ENCODE measurements at places on chromosomes 13 and 19.

- DNase-seq, result no peak
These were observed 88.6 kb downstream of the DCT start for GRCh38 chr13:94390881-94391280.

DNA sequence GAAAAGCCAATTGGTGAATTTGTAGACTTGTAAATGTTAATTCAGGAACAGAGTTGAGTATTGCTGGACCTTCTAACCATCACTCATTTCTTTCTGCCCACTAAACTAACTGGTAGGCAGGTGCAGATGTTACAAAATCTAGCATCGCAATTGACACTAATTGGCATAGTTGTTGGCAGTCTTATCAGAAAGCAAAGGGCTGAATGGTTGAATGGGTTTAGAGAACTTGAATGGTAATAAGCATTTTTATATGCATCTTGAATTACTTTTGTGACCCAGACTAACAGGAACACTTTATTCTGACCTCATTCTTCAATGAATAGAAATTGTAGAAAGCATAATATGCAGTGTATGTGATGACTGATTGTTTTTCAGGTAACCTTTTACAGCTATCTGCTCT lies 189.1 kb downstream of the GGACT start:
- DNase-seq, result no peak

DNA sequence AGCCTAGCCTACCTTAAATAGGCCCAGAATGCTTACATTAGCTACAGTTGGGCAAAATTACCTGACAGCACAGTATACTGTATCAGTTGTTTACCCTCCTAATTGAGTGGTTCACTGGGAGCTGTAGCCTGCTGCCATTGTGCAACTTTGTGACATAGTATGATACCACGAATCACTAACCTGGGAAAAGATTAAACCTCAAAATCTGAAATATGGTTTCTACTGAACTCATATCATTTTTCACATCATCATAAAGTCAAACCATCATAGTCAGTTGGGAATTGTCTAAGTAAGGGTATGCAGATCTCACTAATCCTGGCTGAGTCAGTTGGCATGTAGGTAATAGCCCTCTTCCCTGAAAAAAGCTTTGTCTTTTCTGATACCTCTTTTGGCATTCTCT lies 9.2 kb downstream of the PAN3 start:
- DNase-seq, result no peak

DNA sequence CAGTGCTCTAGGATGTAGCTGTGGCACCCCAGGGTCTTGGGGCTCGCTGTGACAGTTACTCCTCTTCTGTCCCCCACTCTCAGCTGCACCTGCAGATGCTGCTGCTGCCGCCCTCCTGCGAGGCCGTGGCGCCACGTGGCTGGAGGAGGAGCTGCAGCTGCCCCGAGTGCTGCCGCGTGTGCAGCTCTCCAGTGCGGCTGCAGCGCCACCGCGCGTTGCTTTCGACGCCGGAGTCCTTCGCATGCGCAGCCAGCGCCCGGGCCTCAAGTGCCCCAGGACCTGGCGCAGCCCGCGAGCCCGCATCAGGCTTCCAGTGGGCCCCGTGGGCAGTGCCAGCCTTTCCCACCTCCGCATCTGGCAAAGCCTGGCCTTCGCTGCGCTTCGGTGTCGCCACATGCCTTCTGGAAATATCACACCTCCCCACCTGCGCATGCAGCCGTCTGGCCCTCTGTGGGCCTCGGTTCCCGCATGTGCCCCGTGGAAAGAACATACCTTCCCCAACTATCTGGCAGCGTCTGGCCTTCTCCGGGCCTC lies 692 bp upstream of the ZNF580 start:
- DNase-seq, result peak; percentile 75

DNA sequence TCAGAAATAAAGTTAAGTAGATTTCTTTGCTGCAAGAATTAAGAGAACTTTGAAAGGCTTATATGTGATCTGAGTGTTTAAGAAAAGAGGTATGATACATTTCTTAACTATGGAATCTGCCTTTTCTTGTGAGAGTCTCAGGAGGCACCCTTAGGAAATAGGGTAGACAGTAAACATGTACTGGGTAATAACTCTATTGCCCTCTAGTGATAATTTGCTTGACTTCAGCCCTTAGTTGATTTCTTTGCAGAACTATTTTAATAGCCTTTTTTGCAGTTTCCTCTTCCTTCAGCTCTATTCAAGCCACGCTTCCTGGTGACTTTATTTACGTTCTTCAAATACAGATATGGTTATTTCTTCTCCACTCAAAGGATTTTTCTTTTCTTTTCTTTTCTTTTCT lies 37.0 kb upstream of the CCNA1 start:
- no peak for DNase-seq

- DNase-seq, result peak; percentile 97
These were observed 14.5 kb downstream of the KLK4 start for GRCh38 chr19:50896591-50897190.

DNA sequence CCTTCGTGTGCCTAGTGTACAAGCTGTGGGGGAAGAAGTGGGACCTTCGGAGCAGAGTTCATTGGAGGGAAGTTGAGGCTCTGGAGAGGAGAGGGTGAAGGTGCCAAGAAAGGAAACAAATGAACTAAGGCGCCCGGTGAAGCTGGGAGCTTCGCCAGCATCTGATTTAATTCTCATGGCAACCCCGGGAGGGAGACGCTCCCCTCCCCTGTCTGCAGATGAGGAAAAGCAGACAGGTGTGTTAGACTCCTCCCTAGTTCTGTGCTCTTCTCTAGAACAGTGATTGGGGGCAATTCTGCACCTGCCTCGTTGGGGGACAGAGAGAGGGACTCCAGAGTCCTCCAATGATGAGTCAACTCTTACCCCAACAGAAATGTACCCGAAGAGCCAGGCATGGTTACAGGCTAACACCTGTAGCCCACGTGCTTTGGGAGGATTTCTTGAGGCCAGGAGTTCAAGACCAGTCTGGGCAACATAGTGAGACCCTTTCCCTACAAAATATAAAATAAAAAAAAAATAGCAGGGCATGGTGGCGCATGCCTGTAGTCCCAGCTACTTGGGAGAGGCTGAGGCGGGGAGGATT lies 4.2 kb downstream of the SSC5D start:
- no peak for DNase-seq

DNA sequence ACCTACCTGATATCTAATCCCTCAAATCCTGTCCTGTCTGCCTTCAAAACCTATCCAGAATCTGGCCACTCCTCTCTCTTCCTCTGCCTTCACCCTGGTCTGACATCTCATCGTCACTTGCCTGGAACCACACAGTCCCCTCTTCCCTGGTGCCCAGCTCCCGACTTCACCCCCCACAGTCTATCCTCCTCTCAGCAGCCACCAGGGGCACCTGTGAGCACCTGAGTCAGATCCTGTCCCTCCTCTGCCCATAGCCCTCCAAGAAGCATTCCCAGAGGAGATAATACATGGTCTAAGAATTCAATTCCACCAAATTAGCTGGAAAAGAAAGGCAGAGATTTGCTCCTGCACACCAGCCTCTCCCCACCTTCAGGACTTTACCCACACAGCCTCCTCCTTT lies 48.9 kb downstream of the ZNRF4 start:
- no peak for DNase-seq

DNA sequence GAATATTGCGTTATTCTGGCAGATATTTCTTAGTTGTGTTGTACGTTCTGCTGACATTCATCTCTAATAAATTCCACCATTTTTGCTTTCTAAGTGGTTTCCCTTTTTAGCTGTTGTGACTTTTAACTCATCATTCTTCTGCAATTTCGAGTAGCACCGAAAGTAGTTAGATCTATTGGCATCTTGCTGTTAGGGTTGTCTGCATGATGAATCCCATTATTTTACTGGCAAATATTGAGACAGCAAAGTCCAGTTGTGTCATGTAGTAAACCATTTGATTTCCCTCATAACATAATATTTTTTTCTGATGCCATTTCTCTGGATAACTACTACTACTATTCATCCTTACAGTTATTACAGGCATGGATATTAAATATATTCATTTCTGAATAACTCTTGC lies 143.9 kb downstream of the SLITRK1 start:
- no peak for DNase-seq

DNA sequence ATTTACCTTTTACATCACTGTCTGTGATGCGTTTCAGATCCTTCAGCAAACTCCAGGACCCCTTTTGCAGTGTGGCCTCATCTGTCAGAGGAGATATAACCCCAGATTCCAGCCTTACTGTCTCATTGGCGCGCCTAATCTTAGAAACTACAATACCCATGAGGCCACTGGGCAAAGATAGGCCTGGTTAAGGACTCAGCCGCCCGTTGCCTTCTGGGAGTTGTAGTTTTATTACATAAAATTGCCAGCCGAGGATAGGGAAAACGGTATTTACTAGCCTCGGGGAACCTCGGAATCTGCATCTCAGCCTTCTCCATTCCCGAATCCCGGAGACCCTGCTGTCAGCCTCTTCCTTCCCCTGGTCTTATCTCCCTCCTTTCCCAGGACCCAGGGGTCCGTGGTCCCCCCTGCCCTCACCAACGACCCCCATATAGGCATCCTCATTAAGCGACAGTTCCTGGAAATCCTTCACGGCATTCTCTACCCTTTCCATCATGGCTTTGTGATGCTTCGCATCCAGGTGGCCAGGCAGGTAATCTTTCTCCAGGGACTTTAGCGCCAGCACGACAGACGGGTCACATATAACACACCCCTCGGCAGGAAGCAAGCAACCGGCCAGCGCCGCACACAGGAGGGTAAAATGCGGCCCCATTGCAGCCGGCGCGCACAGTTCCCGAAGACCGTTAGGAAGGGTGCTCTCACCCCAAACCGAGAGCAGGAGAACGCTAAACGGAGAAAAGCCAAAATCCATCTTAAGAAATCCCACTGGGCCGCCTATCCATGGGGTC lies 1.3 kb downstream of the IZUMO1 start:
- DNase-seq, result peak; percentile 56

DNA sequence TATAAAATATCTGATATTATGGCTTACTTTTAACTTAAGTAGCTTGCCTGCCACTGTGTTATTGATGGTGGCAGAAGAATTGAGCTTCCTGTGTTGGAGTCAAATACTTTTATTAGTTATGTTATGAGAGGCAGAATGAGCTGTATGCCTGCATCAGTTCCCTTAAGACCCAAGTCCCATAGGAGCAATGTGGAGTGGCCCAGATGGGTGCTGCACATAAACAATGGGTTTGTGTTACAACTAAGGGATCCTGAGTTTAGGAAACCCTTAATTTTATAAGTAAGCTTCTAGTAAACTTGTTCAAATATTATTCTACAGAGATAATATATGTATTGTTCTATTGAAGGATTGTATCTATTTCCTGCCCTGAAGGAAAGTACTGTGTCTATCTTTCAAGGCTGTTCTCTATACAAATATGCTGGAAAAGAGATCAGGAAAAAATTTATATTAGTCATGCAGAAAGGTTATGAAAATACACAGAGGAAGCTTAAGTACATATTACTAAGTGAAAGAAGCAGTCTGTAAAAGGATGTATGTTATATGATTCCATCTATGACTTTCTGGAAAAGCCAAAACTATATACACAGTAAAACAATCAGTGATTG lies 2018.0 kb upstream of the PCDH20 start:
- no peak for DNase-seq

DNA sequence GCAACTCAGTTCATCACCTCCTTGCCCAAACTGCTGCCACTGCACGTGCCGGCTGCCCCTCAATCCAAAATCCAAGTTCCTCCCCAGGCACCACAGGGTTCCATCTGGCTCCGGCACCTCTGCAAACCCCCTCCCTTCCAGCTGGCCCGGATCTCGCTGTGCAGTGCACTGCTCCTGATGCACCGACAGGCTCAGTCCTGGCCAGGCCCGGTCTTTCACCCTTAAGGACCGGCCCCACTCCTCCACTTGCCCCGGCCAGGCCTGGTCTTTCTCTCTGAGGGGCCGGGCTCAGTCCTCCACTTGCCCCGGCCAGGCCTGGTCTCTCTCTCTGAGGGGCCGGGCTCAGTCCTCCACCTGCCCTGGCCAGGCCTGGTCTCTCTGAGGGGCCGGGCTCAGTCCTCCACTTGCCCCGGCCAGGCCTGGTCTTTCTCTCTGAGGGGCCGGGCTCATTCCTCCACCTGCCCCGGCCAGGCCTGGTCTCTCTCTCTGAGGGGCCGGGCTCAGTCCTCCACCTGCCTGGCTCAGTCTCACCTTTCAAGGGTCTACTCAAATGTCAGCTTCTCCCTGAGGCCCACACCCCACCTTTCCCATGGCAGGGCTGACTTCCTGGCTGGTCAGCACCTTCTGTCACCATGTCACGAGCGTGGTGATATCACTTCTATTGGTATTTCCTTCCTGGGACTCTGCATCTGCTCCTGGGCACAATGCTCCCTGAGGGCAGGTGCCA lies 6.9 kb downstream of the ZNF787 start:
- DNase-seq, result no peak

- DNase-seq, result no peak
These were observed 5.8 kb upstream of the POMP start for GRCh38 chr13:28653111-28653510.
